ENCODE measurements at places on chromosomes 7 and 10. TPM values are rescaled to one million over a fixed set of nuclear protein-coding genes. Genes with fewer than 3 reads are reported as not detected.

GRCh38 chr7:129373651-129374428 lies 60.4 kb upstream of the STRIP2 start:
- no peak for DNase-seq

- no peak for DNase-seq
Observed at GRCh38 chr7:111734954-111735660, 172.8 kb upstream of the IMMP2L start.

DNA sequence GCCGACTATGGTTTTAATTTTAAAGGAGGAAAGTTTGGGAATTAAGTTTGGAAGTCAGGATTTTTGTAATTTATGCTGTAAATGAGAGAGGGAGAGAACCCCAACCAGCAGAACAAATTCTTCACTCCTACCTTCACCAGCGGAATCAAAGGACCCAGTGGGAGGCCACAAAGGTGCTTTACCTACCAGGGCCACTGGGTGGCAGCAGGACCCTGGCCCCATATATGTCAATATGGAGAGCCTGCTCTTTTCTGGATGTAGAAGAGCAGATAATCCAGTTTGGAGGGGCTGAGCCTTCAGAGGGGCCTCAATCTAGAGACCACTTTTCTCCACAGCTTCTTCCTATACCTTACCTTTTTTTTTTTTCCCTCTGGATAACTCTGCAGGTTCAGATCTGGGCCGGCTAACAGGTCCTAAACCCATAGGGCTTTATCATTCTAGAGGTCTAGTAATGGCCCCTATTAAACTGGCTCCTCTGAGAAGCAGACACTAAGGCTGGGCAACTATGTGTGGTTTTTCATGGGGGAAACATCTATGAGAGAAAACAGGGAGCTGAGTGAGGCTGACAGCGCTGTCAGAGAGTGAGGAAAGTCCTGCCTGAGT lies 8.5 kb upstream of the SCD start:
- DNase-seq: peak; percentile 89

- DNase-seq: no peak
Observed at GRCh38 chr7:45610019-45610418, 35.9 kb downstream of the ADCY1 start.

GRCh38 chr10:72764151-72764550 lies 72.2 kb downstream of the MCU start:
- no peak for DNase-seq

- no peak for DNase-seq
Observed at GRCh38 chr7:28904578-28905048, 53.5 kb downstream of the TRIL start.

ACTL6B gene
- 101 TPM for polyA plus RNA-seq

DNA sequence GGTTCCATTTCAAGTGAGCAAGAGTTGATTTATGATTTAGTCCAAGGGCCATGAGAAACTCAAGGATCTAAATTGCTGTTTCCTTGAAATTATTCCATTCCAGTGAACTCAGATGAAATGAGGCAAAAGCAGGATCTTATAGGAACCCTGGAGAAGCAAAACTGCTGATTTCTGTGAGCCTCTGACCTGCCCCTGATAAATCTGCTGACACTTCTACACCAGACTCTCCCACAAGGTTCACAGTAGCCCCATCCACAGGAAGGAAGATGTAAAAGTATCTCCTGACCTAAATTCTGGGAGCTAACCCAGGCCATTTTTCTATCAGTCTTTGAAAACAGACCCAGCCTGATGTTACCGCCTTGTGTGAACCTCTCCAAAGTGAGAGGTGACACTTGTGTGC lies 987.6 kb upstream of the AUTS2 start:
- DNase-seq: no peak

MAGI2 gene
- polyA plus RNA-seq: 14.6 TPM

GRCh38 chr10:121928528-121928884 lies 675 bp upstream of the ATE1 start:
- peak; percentile 44 for DNase-seq

DNA sequence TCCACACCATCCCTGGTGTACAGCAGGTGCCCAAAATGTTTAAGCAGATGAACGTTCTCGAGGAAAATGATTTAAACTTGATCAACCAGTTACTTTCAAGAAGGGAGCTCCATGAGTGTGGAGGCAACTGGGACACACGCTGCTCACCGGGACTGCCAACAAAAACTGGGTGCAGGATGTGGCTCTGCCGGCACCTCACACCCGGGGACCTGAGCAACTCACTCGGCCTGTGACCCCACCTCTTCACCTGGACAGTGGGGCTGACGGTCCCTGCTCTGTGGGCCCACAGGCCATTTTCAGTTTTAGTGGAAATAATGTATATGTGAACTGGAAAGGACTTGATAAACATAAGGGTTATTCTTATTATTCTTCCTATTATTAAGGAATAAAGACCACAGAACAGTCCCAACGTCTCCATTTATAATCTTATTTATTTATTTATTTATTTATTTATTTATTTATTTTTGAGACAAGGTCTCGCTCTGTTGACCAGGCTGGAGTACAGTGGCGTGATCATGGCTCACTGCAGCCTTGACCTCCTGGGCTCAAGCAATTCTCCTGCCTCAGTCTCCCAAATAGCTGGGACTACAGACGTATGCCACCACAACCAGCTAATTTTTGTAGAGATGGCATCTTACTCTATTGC lies 60.6 kb downstream of the RGS10 start:
- no peak for DNase-seq

DNA sequence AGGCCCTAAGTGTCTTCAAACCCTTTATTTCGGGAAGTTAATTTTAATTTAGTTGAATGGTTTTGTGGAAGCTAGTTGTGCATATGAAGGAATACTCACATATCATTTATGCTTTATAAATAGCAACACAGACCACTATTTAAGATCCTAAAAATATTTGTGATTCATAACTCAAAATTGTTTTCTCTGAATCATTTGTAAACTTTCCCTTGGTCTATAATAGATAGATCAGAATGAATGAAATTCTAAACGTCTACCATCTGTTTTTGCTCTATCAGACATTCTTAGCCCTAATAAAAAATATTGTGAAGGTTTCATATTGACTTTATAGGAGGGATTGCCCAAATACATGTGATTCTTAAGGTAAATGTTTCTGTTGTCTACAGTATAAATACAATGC lies 43.5 kb downstream of the LOXL4 start:
- DNase-seq: no peak

CEP55 gene
- polyA plus RNA-seq: 15.2 TPM

ANKRD30A gene
- not detected for polyA plus RNA-seq

DNA sequence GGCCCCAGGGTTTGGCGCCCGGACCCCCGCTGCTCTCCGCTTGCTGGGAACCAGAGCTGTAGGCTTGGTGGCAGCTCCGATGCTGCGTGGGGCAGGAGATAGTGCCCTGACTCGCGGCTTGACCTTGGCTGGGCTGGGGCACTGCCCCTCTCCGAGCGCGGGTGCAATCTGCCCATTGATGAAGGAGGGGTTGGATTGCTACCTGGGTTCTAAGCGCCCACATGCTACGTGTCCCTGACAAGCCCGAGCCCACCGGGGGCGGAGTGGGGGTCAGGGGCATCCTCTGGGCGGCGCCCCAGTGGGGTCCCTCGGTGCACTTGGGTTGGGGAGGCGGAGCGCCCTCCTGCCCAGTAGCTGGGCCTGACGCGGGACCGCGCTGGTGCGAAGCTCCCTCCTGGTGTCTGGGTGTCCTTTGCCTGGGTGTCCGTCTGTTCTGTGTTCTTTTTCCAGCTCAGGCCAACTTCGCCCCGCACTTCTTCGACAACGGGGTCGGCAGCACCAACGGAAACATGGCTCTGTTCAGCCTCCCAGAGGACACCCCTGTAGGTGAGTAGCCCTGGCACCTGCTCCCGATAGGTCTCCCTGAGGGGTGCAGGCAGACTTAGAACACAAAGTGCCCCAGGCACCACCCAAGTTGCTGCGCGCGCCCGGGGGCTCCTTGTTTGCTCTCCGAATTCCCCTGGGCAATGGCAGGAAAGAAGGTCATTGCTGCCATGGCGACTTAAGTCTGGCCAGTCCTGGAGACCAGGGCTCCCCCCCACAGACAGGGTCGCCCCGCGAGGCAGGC lies 900 bp downstream of the CDHR1 start:
- DNase-seq: no peak

DNA sequence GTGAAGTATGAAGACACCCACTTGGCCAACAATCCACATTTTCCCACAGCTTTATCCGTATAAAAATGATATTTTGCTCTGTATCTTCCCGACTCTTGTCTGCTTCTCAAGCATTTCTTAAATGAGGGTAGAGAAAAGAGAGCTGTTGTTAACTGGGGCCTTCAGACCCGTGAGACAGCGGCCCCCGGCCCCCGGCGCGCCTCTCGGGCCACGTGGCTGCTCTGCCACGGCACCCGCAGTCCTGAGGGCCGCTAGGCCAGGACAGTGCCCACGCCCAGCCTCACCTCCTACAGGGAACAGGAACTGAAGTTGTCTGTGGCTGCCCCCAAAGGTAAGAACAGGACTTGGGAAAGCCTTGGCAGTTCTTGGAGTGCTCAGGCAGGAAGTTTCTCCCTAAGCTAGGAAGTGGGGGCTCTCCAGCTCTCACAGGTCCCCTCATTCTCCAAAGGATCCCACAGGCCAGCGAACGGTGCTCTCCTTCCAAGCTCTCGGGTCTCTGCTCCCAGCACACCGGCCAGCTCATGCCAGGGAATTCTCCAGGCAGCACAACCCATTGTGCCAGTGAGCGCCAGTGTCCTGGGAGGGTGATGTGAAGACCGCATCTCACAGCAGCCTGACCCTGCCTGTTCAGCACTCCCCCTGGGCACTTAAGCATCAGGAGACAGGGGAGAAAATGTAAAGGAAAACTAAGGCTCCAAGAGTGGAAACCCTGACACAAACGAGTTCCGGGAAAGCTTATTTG lies 230.3 kb upstream of the PFKP start:
- DNase-seq: no peak

LRRTM3 gene
- polyA plus RNA-seq: 0.85 TPM

SFRP5 gene
- polyA plus RNA-seq: 1.9 TPM

HYAL4 gene
- not detected for polyA plus RNA-seq

FANK1 gene
- polyA plus RNA-seq: 1.2 TPM

DNA sequence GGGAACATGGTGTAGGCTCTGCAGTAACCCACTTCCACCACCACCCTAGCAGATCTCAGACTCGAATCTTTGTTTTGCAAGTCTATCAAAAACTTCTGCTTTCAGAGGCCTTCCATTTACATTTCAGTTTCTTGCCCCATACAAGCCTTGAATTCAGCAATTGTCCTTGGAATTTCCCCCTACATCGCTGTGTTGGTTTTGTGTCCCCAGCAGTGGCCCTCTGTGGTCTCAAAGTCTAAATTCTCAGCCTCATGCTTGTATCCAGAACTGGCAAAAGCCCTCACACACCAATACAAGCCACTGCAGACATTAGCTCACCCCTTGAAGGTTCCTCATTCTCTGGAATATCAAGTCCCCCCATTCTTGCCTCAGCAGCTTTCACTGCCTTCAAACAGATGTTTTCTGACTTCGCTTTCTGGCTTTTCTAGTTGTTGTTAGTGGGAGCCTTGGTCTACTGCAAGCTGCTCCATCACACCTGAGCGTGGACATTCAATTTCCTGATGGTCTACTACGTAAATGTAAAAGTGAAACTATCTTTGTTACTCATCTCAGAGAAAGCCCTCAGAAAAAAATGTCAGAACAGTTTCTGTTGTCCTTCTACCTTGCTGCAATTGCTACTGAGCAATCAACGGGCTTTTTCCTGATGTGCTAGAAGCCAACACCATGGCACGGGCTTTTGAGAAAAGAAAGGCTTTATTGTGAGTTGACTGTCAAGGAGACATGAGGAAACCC lies 1.8 kb upstream of the NUB1 start:
- DNase-seq: no peak

GRCh38 chr7:151384352-151384697 lies 25.5 kb downstream of the WDR86 start:
- no peak for DNase-seq

GRCh38 chr7:5657901-5658300 lies 123.6 kb downstream of the RNF216 start:
- no peak for DNase-seq

GRCh38 chr10:86803156-86803555 lies 46.7 kb downstream of the BMPR1A start:
- no peak for DNase-seq

- peak; percentile 72 for DNase-seq
Observed at GRCh38 chr7:36635091-36635490, 89.2 kb downstream of the AOAH start.

SLC13A1 gene
- not detected for polyA plus RNA-seq

ALKBH4 gene
- 16.3 TPM for polyA plus RNA-seq

DNA sequence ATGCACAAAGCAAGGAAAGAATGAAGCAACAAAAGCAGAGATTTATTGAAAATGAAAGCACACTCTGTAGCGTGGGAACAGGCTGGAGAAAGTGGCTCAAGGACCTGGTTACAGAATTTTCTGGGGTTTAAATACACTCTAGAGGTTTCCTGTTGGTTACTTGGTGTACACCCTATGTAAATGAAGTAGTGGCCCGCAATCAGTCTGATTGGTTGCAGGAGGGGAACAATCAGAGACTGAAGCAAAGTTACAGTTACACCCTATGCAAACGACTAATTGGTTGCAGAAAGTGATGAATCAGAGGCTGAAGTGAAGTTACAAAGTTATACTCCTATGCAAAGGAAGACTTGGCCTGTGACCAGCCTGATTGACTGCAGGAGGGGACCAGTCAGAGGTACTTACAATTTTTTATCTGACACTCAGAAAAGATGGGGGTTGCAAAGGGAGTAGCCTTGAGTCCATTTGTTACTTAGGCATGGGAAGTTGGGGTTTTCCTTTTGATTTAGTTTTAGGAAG lies 3.6 kb upstream of the MTPN start:
- DNase-seq: no peak

PON1 gene
- polyA plus RNA-seq: 28.8 TPM

SCART1 gene
- not detected for polyA plus RNA-seq

GRCh38 chr10:100498059-100498458 lies 21.6 kb downstream of the SEC31B start:
- no peak for DNase-seq

MUC3A gene
- 0.12 TPM for polyA plus RNA-seq

DNA sequence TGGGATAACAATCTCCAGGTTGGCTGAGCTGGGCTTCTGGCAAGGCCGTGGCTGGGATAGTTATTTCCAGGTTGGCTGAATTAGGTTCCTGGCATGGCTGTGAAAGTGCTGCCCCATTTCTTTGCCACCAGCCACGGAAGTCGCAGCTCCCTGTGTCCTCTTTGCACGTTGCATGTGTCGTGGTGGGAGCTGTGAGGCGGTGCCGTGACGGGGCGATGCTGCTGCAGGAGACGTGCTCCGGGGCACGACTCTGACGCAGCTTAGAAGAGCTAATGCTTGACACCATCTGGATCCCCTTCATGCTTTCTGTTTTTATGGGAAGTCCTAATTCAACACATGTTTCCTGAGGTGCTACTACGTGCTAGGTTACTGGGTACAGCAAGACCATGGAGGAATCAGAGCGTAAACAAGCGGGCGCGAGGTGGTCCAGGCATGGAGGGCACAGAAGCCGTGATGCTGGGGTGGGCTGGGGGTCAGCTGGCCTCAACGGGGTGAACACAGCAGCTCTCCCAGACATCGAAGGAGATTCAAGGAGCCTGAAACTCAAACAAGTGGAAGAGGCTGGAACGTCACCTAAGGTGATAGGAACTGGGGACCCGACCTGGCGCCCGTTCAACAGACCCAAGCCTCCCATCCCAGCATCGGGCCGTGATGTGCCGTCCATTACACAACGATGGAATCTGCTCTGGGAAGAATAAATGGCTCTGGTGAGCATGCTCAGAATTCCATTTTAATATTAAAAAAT lies 407.1 kb downstream of the DNAJB6 start:
- DNase-seq: no peak

RSPH10B gene
- not detected for polyA plus RNA-seq

PCLO gene
- 20.3 TPM for polyA plus RNA-seq

Data from brain (organoid and tissue), 16 donors.